ENCODE measurements at places on chromosomes 3 and 15.

DNA sequence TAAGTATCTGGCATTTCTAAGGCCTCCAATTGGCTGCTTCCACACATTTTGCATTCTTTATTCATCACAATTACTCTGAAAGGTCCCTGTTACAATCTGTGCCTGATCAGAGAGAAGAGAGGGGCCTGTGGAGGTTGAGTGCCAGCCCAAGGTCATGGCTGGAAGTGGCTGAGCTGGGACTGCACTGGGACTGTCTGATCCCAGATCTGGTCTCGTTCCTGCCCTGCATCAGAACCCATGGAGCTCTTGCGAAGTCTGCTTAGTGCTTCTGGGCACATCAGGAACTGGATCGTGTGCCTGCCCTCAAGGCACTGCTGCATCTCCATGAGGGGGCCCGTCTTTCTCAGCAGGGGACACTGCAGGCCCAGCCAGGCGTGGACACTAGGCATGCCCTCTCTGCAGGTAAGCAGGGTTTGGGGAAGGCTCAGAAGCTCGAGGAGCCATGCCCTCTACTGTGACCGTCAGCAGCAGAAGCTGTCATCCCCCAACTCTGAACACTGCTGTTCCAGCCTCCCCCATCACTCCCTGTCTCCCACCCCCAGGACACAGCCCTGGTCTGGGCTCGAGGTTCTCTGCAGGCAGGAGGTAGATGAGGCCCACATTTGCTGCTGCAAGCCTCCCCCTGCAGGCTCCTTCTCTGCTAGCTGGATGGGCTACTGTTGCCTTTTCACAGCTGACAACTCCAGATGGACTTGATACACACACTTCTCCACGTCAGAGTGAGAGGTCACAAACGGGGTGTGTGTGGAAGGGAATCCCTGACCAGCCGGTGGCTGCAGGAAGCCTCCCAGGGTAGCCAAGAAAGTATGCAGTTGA lies 96.5 kb upstream of the PRR23E start:
- no peak for DNase-seq

- DNase-seq, result no peak
Observed at GRCh38 chr3:16789344-16790120, 95.2 kb upstream of the PLCL2 start.

DNA sequence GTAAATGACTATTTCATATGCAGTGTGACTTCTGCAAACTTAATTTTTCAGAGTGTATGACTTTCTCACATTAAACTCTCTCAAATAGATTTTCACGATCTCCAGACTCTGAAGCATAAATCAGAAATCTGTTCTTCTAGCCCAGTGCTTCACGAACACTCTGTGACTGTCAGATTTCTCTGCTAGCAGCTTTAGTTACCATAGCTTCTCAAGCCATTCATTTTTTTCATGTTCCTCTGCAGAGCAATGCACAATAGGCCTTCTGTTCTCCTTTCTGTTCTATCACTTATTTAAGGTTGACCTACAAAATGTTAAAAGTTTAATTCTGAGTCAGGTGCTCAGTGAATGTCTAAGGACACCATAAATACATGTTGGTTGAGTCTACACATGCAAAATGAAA lies 1102.2 kb downstream of the TUSC7 start:
- DNase-seq, result no peak

DNA sequence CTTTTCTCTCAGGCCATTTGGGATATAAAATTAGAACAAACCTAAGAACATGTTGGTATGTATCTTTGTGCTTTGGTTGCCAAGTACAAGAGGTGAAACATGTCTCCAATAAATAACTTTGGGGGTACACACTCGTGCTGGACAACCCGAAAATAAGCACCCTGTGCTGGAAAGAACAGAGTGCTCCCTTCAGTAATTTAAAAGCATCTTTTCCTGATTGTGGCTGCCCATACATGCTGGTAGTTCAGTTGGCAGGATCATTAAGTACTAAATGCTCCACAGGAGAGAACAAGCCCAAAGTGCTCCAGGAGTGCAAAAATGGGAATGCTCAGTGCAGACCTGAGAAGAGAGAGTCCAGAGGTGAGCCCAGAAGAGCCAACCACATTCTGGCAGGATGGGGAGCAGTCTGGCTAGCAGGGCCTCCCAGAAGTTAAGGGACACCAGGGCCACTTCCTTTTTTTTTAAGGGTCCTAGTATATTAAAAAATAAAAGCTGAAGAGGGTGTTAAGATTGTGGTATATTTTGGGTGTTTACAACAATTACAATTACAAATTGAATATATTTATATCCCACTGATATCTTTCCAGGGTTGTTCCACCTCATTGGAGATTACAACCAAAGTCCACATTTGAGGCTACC lies 48.6 kb upstream of the SSR3 start:
- DNase-seq, result no peak

- peak; percentile 5 for DNase-seq
Observed at GRCh38 chr3:85594676-85595075, 635.9 kb downstream of the CADM2 start.

- no peak for DNase-seq
Observed at GRCh38 chr3:144119633-144120032, 148.0 kb downstream of the DIPK2A start.

- DNase-seq, result no peak
Observed at GRCh38 chr3:160302806-160303205, 77.6 kb downstream of the C3orf80 start.

DNA sequence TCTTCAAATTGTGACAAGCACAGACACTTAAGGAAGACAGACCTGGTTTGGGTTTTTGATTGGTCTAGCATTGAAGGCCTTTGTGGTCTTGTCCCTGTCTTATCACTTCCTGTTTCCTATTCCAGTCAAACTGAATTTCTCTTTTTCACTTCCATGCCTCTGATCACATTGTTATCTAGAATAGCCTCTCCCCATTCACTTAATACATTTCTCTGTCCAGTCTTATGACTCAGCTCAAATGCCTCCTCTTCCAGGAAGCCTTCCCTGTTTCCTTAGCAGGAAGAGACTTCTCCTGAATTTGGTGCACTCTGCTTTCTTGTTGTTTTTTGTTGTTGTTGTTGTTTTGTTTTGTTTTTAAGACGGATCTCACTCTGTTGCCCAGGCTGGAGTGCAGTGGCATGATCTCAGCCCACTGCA lies 45.5 kb downstream of the LIMD1 start:
- no peak for DNase-seq

GRCh38 chr3:52533623-52534280 lies at the start of gene NT5DC2:
Gene NT5DC2, minus strand, starts transcription at chr3:52533857. Its CDS starts 120 bp downstream, at chr3:52533737.
- DNase-seq, result peak; percentile 87

GRCh38 chr15:53159458-53159857 lies 369.3 kb upstream of the ONECUT1 start:
- DNase-seq, result no peak

GRCh38 chr15:89654847-89655805 lies at the start of gene KIF7:
Gene KIF7, minus strand, starts transcription at chr15:89655467. Its CDS starts 2,537 bp downstream, at chr15:89652930.
- DNase-seq, result peak; percentile 74

DNA sequence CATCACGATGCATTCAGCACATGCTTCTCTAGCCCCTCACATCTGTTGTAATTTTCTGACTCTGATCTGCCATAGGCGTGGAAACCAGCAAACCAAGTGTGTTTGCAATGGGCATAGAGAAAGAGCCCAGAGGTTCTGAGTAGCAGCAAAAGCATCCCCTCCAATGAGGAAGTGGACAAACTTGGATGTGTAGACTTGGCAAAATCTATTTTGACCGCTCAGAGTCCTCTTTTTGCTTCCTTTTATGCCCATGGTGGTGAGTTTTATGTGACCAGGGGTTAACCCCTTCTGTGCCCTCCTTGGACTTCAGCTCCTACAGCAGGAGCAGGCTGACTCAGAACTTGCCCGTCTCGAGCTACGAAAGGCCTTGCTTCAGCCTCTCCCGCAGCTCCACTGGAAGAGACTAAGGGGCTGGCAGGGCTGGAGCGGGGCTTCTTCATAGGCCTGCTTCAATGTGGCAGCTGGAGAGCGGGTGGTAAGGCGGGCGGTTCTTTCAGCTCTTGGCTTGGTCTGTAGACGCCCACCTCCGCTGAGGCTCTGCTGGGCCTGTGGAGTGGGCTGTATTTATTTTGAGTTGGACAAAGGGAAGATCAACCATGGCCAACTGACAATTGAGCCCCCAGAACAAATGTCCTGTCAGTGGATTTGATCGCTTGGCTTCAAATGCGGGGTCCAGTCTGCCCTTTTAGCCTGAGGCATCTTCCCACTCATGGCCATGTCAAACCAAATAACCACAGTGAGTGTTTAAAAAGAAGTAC lies 6.5 kb upstream of the ETV5 start:
- DNase-seq, result no peak

DNA sequence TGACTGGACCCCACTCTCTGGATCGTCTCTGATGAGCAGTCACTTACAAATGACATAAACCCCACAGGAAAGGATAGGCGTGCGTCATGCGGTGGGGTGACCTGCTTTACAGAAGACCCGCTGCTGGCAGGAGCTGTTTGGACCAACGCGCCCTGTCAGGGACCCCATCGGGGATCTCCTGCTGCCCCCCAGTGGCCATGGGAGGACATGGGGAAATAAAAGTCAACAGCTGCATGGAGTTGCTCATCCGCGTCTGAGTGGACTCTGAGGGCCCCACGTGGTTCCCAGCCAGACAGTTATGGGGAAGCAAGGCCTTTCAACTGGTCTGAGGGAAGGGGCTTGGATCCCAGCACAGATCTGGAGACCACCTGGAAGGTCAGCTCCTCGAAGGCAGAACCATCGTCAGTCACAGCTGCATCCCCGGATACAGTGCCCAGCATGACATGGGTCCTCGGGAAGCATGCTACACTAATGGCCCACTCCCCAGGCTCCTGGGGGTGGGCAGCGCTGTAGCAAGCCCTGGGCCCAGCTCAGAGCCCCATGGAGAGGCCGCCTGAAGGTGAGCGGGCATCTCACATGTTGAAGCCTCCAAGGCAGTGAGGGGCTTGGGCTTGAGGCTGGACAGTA lies 32.1 kb downstream of the PTH1R start:
- DNase-seq, result peak; percentile 85

DNA sequence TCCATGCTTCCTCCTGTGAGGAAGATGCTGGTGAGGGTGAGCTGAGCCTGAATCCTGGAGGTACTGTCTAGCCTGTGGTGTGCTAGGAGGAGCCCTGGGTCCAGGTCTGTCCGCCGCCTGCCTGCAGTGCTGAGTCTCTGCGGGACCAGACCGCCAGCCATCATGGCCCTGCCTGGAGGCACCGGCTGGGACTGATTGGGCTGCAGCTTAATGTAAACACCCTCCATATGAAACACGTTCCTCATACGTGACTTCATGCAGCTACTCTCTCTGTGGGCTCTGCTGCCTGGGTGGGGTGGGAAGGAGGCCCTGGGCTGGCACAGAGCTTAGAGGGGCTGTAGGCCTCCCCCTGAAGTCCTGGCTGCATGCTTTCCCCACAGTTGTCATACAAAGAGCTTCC lies 67.4 kb downstream of the FBLN2 start:
- no peak for DNase-seq

GRCh38 chr3:5437783-5438323 lies 250.3 kb downstream of the EDEM1 start:
- DNase-seq, result no peak

GRCh38 chr3:144989807-144990206 lies 1018.2 kb downstream of the DIPK2A start:
- DNase-seq, result no peak

- DNase-seq, result no peak
Observed at GRCh38 chr3:131326307-131326706, 55.3 kb upstream of the NUDT16 start.

GRCh38 chr15:84811151-84811550 lies 6.0 kb upstream of the ALPK3 start:
- no peak for DNase-seq

- no peak for DNase-seq
Observed at GRCh38 chr15:41683955-41684354, 23.8 kb downstream of the MGA start.

- peak; percentile 11 for DNase-seq
Observed at GRCh38 chr3:112302881-112303763, 9.1 kb upstream of the SLC9C1 start.

DNA sequence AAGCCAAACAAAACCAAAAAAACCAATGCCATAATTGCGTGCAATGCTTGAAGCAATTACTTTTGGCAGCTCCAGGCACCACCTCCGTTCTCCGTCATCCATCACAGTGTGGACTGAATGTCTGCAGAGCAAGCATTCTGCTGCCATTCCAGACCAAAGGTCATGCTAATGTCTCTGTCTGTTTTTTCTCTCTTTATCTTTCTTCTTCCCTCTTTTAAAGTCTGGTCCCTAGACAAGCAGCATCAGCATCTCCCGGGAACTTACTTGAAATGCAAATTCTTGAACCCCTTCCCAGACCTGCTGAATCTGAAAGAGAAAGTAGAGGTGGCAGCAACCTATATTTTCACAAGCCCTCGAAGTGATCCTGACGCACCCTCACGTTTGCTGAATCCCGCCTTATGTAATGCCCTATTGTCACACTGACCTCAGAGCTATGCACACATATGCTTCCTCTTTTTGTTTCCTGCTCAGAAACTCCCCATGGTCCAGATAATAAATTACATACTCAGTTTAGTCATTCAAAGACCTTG lies 297.3 kb upstream of the PROK2 start:
- peak; percentile 26 for DNase-seq

GRCh38 chr3:40045051-40045450 lies 235.6 kb downstream of the MYRIP start:
- no peak for DNase-seq

- no peak for DNase-seq
Observed at GRCh38 chr3:69944931-69945493, 54.5 kb upstream of the SAMMSON start.

DNA sequence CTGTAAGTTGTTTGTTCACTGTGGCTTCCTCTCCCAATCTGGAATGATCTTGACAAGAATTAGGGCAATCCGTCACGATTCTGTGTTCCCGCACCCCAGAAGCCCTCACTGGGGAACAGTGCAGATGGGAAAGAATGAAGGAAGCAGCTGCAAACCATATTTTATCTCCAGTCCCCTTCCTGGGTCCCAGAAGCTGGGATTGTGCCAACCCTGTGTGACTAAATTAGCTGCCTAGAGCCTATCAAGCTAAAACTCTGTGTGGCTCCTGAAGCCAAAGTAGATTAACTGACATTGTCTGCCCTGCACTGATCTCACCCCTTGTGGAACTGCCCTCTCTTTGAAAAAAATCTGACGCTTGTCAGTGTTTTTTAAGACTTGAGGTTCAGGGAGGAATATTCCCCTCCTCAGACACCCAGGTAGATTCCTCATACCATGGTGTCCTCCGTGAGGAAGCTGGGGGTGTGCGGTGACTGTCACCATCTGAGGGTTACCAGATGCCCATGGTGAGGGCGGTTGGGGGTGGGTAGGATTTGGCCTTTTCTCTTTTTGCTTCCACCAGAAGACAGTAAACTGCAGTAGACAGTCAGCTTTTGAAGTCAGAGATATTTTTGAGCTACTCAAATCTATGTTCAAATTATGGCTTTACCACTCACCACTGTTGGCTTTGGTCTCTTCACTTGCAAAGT lies 358.3 kb upstream of the TPM1 start:
- DNase-seq, result peak; percentile 67

DNA sequence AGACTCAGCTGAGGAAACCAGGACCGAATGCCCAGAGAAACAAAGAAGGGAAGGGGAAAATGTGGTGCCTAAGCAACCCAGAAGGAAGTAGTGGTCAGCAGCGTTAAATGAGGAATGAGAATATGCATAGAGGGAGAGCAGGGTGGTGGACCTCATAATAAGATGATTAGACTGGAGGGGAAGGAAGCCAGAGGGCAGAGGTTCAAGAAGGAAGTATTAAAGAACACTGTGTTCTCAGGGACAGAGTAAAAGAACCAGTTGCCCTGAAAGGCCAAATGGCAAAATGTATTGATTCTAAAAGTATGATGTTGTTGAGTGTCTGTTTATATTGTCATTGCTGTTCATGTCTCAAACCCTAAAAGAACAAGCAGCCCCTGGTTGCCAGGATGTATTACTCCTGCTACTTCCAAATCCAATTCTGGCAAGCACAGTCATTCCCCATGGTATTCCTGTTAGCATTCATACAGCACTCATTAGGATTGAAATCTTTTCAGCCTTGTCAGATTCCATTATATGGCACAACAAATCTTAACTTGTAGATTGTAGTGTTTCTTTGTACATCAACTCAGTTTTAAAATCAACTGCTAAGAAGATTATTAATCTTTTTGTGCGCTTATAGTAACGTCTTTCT lies 23.4 kb downstream of the P2RY1 start:
- no peak for DNase-seq
